ENCODE measurements at places on chromosomes 16 and 17. TPM values are rescaled to one million over a fixed set of nuclear protein-coding genes. Genes with fewer than 3 reads are reported as not detected.

EIF1 gene
- total RNA-seq: 950 TPM

DNA sequence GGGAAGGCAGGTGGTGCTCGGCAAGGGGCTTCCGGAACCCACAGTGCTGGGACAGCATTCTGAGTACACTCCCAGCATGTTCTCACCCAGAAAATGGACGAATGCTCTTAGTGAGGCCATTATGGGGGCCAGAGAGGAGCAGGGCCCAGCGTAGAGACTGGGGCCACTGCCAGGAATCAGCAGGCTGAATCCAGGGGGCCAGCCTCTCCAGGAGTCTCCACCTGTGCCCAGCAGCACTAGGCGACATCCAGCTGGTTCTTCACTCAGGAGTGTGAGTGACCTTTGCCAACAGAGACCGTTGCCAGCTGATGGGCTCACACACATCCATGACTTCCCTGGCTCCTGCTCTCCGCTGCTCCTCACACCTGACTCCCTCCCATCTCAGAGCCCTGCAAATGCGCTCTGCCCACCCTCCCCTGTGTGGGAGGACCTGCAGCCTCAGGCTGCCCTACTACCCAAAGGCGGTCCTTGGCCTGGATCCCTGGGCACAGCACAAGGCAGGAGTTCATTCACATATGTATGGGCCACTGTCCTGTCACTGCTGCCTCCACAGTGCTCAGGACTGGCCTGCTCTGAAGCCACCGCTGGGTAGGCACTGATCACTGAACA lies 5.1 kb downstream of the RHBDF1 start:
- no peak for DNase-seq

CRISPLD2 gene
- 0.23 TPM for total RNA-seq

DNA sequence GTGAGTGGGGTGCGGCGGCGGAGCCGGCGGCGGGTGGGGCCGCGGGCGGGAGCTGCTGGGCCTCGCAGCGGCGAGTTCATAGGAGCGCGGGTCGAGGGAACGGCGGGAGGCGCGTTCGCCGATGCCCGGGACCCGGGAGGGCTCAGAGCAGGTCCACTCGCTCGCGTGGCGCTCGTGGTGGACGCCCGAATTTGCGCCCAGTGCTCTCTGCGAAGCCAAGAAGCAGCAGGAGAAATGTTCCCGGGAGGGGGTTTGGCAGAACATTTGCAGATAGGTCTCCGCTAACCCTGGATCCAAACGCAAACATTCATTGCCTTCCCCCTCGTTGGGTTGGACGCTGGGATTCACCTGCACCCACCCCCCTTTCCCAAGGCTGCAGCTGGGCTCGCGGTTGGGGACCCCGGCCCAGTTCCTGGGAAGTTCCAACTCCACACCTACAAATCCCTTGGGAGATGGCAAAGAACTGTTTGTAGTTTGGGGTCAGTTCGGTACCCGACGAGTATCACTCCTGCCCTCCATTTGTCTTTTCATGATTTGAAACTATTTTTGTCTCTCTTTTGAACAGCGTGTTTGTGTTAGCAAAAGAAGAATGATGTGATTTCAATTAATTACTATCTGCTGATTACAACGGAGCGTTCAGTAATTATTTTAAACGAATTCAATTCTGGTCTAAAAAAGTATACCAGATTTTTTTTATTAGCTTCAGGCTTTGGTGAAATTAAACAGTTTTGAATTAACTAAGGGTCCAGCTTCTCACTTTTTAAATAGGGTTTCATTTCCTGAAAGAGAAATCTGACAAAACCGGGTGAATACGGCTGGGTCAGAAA lies 2.3 kb downstream of the NTN1 start:
- no peak for DNase-seq

ARSG gene
- 16.8 TPM for total RNA-seq

GRCh38 chr17:27345141-27345904 lies 51.4 kb downstream of the WSB1 start:
- DNase-seq: no peak

DNA sequence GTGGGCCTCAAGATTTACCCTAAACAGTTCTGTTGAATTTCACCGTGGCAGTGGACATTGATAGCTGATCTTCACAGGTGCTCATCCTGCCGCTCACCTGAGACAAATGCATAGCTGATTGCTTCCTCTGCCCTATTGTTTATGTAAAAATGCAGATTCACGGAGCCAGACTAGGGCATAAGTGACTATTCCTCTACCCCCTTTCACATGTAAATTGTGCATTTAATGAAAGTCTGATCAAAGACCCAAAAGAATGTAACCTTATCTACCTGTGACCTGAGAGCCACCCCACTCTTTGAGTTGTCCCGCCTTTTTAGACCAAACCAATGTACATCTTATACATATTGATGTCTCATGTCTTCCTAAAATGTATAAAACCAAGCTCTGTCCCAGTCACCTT lies 312.4 kb upstream of the CDH5 start:
- no peak for DNase-seq

GRCh38 chr17:35555691-35556090 lies 4.9 kb downstream of the SLFN14 start:
- DNase-seq: no peak

GRCh38 chr16:265002-265529 lies 10.7 kb downstream of the RGS11 start:
- DNase-seq: no peak

DNA sequence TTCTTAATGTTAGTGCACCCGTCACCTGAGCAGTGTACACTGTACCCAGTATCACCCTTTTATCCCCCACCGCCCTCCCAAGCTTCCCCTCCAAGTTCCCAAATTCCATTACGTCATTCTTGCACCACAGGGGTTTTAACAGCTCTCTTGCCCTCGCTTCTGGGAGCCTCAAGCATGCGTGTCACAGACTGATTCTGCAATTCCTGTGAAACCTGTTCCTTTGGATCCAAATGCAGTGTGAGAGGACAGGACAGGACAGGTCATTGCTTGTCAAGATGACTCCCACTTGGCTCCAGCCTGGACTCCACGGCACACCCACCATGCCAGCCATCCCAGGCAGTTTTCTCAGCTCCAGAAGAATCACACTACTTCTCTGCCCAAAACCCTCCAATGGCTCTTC lies 44.1 kb downstream of the CYB5D2 start:
- DNase-seq: no peak

DNA sequence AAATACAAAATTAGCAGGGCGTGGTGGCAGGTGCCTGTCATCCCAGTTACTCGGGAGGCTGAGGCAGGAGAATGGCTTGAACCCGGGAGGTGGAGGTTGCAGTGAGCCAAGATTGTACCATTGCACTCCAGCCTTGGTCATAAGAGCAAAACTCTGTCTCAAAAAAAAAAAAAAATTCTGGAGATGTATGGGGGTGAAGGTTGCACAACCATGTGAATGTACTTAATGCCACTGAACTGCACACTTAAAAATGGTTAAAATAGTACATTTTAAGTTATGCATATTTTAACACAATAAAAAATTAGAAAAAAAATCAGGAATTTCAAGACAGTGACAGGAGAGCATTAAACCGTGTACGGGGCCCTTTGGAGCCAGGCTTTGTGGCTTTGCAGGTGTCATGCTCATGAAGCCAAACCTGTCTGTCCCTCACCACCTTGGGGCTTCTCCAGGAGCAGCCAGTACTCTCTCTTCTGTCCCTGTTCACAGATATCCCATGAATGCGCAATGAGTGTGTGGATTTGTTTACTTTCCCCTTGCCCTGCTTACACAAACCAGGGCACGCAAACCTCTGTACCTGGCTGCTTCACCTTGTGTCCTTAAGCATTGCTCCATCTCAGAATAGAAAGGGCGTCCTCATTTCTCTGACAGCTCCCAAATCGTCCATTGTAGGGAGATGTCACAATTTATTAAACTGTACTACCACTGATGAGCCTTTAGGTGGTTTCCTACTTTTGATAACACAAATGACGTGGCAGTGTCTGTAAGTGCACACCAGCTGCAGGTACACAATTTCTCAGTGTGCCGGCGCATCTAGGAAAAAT lies 58.2 kb upstream of the CBX4 start:
- DNase-seq: no peak

HEATR9 gene
- total RNA-seq: 2.3 TPM

C16orf96 gene
- 0.05 TPM for total RNA-seq

DNA sequence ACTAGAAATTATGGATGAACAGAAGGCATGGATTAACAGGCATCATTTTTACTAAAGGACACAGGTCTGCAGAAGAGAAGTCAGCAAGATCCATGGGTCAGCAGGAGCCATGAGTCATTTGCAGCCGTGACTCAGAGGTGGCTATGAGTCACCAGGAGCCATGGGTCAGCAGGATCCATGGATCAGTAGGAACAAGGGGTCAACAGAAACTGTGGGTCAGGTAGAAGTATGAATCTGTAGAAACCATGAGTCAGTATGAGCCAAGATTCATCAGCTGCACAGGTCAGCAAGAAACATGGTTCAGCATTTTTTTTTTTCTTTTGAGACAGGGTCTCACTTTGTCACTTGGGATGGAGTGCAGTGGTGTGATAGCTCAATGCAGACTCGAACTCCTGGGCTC lies 58.2 kb upstream of the HS3ST4 start:
- no peak for DNase-seq

DNA sequence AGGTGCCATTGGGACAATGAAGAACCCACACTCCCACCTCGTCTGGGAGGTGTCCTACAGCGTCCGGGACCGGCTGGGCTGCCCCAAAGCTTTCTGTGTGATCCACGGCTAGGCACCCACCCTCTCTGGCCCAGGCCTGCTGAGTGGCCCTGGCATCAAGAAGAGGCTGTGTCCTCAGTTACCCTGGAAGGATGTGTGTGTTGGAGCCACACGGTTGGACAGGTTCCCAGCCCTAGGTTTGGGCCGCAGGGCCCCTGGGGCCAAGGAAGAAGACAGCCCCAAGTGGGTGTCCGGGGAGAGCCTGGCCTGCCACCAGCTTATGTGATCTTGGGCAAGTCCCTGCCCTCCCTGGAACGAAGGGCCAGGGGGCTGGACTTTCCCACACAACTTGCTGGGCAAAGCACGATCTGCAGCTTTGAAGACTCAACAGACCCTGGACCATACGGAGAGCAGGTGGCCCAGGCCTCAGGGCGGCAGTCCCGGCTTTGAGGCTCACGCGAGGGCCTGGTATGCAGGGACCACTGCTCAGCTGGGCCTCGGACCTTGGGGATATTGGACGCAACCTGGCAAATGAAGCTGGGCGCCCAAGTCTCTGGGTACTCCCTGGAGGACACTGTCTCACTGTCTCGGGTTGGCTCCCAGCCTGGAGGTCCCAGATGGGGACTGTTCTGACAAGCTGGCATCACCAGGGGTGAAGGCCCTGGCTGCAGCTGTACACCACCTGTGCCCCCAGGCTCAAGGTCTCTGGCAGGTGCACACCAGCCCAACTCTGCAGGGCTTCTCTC lies 17.5 kb downstream of the MYBBP1A start:
- no peak for DNase-seq

DNA sequence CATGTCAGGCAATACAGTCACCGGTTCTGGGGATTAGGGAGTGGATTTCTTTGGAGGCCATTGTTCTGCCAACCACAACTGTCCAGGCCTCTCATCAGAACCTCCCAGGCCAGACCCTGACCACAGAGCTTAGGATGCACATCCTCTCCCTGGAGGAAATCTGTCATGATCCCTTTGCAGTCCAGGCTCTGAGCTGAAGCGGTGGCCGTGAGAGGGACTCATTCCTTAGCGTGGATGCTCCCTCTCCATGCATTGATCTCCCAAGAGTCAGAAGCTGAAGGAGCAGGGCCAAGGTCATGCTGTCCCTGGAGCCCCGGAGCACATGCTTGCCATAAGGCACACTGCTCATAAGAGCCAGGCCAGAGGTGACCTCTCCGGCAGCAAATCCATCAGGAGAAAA lies 181.4 kb downstream of the COPRS start:
- no peak for DNase-seq

PYY gene
- not detected for total RNA-seq

All from activated CD4-positive, alpha-beta memory T cell treated with anti-CD3 and anti-CD28 coated beads, Interleukin-2, amount 10 ng/mL, durations not matched to agents 7 days and 5 days (primary cell).